HCEC 1CT (cell line): ENCODE measurements at places on chromosomes 5 and 9.
A peak's percentile ranks its signal among the peaks of the same experiment; 100 is the strongest.

- peak; percentile 59 for DNase-seq
These were observed 51.7 kb downstream of the LPAR1 start for GRCh38 chr9:110986529-110986928.

GRCh38 chr5:122315521-122315920 lies 3.5 kb downstream of the SNCAIP start:
- DNase-seq = no peak

DNA sequence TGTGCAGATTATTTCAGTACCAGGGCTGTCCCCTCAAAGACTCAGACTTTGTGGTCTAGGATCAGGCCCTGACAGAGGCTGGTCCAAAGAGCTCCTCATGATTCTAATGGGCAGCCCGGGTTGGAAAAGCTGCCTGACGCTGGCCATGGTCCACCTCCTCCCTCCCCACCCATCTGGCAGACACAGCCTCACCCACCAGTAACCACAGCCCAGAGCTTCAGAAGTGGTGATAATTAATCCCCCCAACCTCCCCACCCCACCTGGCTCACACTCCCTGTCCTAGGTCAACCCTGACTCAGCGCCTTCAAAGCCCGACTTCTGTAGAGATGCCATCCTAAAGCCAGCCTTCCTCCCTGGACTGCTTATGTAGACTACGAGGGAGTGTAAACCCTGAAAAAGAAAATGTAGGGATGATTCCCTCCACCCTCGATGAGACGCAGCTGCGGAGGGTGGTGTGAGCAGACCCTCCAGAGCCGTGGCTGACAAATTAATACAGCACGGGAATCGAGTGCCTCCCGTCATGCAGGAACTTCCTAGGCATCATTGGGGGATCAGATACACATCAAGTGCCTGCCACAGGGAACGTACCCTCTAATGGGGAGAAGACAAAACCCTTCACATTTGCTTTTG lies 7.0 kb downstream of the UBE2QL1 start:
- no peak for DNase-seq

DNA sequence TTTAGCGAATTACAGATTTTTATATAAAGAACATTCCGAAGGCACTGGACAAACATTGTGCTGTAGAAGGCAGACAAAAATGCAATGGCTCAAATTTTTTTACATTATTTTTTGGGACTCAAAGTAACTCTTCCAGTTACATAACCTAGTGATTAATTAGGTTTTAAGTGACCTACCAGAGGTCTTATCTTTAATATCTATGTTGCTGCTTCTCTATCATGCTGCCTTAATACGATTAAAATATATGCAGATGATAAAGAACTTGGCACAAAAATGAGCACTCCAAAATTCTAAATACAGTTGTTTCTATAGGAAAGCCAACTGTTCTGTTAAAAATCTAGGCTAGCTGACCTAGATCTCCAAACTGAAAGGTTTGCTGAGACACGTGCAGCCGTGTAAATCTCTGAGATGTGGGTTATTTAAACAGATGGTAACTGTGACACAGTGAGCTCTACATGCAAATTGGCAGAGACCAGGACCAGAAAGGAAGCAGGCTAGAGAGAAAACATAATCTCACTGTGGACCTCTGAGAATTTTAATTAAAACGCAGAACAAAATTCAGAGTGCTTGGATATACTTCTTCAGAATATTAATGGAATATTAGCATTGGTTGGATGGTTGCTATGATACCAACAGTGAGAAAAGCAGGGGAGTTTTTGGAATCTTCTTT lies 56.2 kb downstream of the CAMK4 start:
- no peak for DNase-seq

- no peak for DNase-seq
These were observed 71.4 kb upstream of the CDK20 start for GRCh38 chr9:88045686-88046085.

DNA sequence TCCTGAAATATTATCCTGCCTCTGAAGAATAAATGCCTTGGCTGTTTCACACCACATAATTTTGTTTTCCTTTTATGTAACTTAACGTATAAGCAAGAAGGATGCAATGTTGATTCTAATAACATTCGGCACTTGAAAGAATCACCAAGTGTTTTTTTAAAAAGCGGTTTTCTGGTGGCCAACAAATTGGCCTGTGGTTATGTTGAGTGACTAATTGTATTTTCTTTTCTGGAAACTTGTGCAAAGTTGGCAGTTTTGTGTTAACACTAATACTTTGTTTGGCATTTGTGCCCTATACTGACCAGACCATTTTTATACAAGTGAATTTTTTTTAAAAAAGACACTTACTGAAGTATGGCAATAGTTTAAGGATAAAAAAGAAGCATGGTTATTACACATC lies 452.7 kb downstream of the BNC2 start:
- peak; percentile 53 for DNase-seq

GRCh38 chr5:150801117-150801927 lies 22.8 kb downstream of the SMIM3 start:
- DNase-seq = peak; percentile 76

- no peak for DNase-seq
These were observed 41.9 kb downstream of the SLC22A5 start for GRCh38 chr5:132411304-132412013.

- no peak for DNase-seq
These were observed 34.0 kb downstream of the PTPN3 start for GRCh38 chr9:109463924-109464625.

DNA sequence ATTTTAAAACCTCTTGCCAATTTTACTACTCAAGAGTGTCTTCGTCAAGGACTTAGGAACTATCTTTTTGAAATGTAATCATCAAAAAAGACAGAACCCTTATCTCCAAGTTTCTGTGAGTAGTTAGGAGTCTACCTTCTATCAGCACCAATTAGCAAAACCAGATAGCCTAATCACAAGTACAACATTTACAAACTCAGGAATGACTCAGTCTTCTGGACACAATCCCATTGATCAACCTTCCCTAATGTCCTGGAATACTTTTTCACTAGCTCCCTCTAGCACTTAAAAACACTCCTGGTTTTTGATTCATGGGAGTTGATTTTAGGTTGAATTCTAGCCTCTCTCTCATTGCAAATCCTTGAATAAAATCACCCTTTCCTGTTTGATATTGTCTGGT lies 680.7 kb downstream of the PRR16 start:
- peak; percentile 51 for DNase-seq

GRCh38 chr5:122429545-122430318 lies 117.7 kb downstream of the SNCAIP start:
- DNase-seq = no peak

DNA sequence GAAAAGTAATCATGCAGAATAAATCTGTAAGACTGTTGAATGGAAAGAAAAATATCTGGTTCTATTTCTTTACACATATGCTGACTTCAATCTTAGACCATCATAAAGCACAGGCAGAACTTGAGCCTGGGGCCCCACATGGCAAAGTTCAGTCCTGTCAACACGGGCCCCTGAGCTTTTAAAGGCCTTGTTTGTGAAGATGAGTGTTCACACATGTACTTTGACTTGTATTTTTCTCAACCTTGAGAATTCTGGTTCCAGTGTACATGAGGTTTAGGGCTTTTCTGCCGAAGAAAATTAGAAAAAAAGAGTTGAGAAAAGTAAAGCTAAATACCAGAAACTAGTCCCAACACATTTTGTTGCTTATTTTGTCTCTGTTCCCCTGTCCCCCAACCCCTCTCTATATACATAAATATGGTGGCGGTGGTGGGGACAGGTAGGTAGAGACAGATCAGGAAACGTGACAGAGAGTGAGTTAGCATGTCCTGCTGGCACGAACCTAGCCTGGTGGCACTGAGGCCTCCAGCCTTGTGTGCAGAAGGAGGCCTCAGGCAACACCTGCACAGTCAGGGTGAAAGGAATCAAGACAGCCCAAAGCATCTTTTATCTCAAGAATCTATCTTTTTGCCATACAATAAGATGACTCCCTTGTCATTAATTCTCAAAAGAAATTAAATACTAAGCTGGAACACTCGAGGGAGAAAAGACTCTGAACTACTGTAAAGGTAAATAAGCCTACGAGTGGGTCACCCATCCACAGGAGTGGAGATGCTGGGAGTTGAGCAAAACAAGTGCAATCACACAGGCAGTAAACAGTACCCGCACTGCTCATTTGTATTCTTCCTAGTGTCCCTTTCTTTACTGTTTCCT lies 22.9 kb downstream of the LIFR start:
- DNase-seq = no peak

- no peak for DNase-seq
These were observed 11.5 kb upstream of the FAM120AOS start for GRCh38 chr9:93464876-93465275.

GRCh38 chr9:27518006-27518405 lies 6.1 kb upstream of the IFNK start:
- no peak for DNase-seq

- no peak for DNase-seq
These were observed 114.5 kb upstream of the LPAR1 start for GRCh38 chr9:111152614-111153406.

GRCh38 chr9:124773473-124774128 lies 2.5 kb upstream of the NR6A1 start:
- DNase-seq = no peak

GRCh38 chr5:97094579-97095317 lies 47.7 kb downstream of the LIX1 start:
- DNase-seq = no peak

DNA sequence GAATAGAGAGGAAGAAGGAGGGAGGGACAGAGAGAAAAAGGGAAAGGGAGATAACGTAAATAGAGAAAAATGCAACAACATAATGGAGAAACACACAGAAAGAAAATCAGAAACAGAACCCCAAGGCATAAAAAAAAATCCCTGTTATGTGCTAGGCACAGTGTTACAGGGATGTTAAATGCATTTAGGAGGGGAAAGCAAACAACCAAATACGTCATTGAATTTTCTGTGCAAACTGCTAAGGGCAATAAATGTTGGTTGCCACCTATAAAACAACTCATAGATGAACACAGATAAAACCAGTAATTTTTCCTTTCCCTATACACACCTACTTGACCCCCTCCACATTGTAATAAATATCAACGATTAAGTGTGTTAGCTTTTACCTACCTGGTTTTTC lies 51.3 kb upstream of the ASTN2 start:
- DNase-seq = no peak

GRCh38 chr5:73945505-73945904 lies 319.5 kb downstream of the ARHGEF28 start:
- no peak for DNase-seq

GRCh38 chr5:137306903-137307302 lies 192.2 kb downstream of the SPOCK1 start:
- DNase-seq = no peak

- no peak for DNase-seq
These were observed 24.2 kb downstream of the TGFBR1 start for GRCh38 chr9:99129091-99129490.

- DNase-seq = no peak
These were observed 36.9 kb downstream of the PCSK5 start for GRCh38 chr9:75927356-75927755.

DNA sequence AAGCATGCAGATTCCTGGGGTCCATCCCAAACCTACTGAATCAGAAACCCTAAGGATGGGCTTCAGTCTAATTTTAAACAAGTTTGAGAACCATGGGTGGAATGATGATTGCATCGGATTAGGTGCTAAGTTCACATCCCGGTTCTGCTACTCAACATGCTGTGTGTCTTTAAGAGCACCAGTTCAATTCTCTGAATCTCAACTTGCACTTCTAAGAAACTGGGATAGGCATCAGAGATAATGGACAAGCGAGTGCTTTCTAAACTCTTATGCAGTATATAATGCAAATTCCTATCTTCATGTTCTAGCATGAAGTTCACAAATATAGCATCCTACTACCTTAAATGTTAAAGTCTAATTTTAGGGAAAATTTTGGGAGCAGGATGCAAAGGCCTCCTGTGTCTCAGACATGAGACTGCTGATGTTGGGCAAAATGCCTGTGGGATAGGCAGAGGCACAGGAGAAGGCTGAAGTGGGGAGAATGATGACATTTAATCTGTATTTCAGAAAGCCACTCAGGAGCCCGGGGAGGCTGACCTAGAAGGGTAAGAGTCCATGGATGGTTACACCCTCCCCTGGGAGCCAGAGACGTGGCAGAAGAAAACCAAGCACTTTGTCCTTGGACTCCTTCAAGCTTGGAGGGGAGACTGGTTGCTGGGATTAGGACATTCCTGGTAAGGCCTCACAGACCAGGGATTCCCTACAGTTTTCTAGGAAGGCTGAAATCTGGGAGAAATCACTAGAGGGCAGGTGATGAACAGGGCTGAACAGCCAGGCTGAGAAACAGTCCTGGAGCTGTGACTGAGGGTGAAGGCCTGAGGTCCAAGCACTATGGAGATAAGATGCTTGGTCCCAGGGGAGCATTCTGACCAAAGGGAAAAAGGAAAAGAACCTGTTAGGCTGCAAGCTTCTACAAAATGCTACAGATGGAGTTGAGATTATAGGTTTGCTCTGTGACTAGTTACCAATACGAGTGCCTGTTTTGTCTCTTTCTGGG lies 311.9 kb upstream of the PANK3 start:
- no peak for DNase-seq

DNA sequence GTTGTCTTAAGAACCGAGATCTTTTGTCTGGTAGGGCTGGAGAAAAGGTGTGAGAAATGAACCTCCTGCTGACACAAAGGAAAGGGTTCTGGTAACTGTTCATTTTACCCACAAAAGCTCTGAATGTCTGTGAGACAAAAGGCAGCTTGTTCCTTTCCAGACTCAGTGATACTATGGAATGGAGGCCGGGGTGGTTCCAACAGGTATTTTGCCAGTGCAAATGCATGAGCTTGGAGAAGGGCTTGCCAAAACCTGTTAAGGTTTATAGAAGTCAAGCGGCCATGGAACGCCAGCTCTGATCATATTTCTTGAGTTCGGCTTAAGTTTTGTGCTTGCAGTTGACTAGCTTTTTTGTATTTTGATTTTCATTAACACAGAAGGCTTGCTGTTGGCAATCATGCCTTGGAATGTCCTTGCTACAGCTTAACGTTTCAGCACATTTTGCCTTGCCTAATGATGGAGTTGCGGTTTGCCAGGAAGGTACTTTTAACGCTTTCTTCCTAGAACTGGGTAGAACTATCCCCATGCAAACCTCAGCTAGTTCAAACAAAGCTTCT lies 328.6 kb downstream of the PIK3R1 start:
- no peak for DNase-seq

DNA sequence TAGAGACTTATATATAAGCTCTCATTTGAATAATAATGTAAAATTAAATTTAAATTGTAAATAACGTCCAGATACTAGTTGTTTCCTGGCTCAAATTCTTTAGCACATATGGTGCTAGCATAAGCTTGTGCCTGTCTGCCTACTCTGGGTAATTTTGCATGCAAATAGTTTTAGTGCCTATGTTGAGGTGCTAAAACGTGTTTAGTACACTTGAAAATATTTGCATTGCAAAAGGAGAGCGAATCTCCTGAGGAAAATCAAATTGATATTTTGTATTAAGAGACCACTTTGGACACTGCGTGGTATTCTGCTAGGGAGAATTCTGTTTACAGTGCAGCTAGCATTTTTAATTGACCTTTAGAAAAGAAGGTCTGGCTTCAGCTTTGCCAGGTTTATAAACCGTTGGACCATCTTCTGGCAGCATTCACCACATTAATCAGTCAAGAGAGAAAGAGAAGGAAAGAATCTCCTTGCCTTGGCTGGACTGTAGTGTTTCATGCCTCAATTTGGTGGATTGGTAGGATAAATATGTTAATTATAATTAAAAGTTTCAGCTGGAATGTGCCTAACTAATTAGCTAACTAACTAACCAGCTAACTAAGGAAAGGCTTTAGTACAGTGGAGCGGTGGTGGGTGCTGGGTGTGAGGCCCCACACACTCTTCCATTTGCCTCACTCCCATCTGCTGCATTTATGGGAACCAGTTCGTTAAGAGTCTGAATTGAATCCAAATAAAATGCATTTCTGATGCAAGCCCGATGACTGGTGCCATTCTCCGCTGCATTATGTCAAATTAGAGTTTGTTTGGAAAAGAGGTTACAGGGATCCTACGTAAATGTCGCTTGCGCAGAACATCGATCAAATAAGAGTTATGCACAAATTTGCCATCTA lies 150.1 kb upstream of the MPDZ start:
- no peak for DNase-seq
